ENCODE measurements at places on chromosomes 6 and 20.
A peak's percentile ranks its signal among the peaks of the same experiment; 100 is the strongest.

- DNase-seq, result no peak
These were observed 78.4 kb upstream of the CCN6 start for GRCh38 chr6:111975466-111975865.

- no peak for DNase-seq
These were observed 98.9 kb upstream of the ZNF217 start for GRCh38 chr20:53692465-53693067.

DNA sequence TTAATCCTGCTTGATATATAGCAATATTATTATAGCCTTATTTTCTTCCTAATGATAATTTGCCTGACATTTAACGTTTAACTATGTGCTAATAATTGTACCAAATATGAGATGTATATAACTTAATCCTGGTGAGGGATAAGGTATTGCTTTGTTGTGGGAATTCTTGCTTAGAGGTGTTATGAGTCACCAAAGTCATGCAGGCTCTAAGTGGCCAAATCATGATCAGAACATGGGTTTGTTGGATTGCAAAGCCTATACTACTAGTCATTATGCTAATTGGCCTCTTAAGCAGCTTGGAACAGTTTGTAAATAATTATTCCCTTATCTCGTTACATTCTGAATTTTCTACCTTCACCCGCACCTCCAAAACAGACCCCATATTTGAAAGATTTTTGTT is 21.9 kb upstream of the C6orf141 start:
- DNase-seq, result no peak

DNA sequence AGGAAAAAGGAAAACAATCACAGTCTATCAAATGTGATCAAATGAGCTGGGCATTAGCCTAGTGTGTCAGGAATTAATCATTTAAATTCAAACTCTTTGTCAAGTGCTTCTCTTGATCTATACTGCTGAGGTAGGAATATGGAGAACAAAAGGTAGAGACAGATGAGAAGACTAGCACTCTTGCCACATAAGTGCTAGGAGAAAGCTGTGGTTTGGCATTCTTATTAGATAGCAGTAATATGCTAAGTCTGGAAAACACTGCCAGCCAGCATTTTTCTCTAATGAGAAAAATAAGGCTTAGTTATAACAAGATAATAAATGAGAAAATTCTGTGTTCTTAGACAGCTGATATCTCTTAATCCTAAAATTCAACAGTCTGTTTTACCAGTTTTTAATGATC is 38.9 kb downstream of the ORC3 start:
- DNase-seq, result no peak

GRCh38 chr6:53216301-53216700 is 67.7 kb upstream of the GCM1 start:
- no peak for DNase-seq

GRCh38 chr20:59820204-59821041 is 113.0 kb downstream of the SYCP2 start:
- DNase-seq, result peak; percentile 91

- no peak for DNase-seq
These were observed 23.1 kb downstream of the OTOR start for GRCh38 chr20:16771213-16771612.

GRCh38 chr6:72287801-72288200 is 334.1 kb upstream of the KCNQ5 start:
- DNase-seq, result no peak

DNA sequence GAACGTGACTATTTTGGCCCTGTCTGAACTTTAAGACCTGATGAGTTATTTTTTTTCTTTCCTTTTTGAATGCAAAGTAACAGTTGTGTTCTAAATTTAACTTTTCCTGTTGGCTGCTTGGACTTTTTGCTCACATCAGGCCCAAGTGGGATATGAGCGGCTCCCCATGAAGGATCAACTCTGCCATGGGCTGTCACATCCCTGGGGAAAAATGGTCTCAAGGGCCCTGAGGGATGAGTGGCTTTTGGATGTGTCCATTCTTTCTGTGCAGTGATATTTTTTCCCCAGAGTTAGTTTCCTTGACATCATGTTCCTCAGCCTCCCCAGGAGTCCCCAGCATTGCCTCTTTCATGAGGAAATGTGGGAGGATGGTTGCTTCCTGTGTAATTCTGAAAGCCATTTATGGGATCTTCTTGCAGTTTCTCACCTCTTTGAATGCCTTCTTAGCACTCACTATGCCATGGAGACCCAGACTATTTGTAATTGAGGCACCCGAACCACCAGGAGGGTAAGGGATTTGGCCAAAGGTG is 92.5 kb downstream of the SLC24A3 start:
- no peak for DNase-seq

DNA sequence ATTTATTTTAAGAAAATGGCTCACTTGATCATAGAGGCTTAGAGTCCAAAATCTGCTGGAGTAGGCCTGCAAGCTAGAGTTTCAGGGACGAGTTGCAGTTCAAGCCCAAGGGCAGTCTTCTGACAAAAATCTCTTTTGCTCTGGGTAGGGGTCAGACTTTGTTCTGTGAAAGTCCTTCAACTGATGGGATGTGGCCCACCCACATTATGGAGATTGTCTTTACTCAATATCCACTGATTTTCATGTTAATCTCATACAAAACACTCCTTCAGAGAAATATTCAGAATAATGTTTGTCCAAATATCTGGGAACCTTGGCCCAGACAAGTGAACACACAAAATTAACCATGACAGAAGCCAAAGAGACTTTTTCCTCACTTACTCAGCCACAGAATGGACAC is 98.6 kb upstream of the RSPO3 start:
- DNase-seq, result no peak

GRCh38 chr6:20481281-20481680 is 53.0 kb upstream of the CDKAL1 start:
- no peak for DNase-seq
